NCI-H82 (cell line): ENCODE measurements at places on chromosomes 5 and 9.
A peak's percentile ranks its signal among the peaks of the same experiment; 100 is the strongest.

DNA sequence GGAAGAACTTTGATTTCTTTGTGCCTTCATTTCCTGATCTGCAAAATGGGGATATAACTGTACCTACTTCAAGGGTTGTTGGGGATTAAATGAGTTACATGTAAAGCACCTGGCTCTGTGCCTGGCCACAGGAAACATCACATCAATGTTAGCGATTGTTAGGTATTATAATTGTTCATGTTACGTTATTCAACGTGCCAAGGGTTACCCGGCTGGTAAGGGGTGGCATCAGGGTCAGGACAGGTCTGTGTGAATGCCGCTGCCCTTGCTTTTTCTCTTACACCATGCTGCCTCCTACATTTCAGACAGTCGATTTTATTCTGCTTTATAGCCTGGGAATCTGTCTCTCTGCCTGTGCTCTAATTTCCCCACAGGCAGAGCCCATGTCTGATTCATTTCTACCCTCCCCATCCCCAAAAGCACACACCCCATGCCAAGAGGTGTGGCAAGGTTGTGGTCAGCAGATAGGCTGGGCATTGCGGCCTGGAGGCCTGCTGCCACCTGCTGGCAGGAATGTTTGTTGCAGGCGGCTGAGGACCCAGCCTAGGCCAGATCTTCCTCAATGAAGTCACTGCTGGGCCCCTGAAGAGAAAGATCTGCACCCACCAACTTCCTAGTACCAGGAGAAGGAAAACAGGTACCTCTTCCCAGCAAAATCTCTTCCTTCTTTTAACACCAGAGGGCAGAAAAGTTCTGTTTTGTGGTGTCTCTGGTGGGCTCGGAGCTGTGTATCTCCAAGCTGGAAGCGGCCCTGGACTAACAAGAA, 5.3 kb downstream of the ANKS6 start:
- DNase-seq = peak; percentile 57

DNA sequence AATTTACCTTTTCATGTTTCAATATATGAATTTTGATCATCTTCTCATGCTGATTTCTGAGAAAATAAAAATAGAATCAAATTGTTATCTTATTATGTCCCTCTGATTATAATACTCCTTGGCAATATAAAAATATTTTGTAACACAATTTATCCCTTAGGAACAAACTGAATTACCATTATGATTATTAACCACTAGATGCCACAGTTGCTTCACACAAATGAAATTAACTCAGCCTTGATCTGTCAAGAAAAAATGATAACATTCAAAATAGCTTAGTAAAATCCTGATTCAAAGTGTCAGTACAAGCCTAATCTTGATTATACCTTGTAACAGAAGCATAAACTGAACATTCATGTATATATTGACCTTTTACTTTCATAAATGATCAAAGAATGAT, 4.8 kb upstream of the CHSY3 start:
- peak; percentile 0 for DNase-seq

GRCh38 chr5:142095651-142096330, 12.8 kb upstream of the NDFIP1 start:
- DNase-seq = no peak

DNA sequence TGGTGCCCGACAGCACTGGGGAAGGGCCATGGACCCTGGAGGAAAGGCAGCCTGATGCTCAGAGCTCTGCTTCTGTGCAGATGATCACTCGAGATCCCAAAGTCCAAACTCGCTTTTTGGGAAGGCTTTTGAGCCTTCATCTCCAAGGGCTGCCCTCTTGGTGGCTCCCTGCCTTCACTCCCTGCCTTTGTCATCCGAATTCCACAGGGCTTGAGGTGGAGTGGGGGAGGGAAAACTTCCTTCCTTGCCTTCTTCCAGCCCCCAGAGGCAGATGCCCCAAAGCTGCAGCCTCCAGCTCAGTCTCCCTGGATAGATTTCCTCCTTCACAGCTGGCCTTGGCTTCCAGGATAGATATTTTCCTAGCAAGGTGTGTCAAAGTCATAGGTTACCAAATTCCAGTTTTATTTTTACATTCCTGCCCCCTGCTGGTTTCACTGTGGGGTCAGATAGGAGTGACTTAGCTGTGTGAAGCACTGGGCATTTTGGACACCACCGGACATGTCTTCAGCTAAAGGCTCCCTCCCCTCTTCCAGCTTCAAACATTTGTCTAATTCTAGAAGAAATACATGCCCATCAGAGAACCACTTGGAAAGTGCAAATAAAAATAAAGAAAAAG, 268.2 kb downstream of the HSPA4 start:
- DNase-seq = no peak

GRCh38 chr5:178589180-178590140, 733 bp downstream of the COL23A1 start:
- DNase-seq = peak; percentile 58

DNA sequence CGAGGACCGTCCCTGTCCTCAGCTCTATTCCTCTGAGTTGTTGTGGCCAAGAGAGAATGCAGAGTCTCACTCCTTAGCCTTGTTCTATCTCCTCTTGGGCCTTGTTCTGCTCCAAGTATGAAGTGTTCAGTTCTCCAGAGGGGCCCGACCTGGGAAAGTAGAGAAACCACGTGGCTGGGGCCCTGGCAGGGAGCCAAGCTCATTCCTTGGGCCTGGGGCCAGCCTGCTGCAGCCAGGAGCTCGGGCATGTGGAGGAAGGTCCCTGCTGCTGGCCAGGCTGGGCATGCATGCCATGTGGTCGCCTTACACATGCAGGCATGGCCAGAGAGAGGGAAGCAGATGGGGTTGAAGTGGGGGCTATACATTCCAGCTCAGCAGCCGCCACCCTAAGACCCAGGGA, 60.7 kb downstream of the COL27A1 start:
- DNase-seq = peak; percentile 57

GRCh38 chr5:174532455-174533453, 191.6 kb upstream of the MSX2 start:
- DNase-seq = peak; percentile 95

DNA sequence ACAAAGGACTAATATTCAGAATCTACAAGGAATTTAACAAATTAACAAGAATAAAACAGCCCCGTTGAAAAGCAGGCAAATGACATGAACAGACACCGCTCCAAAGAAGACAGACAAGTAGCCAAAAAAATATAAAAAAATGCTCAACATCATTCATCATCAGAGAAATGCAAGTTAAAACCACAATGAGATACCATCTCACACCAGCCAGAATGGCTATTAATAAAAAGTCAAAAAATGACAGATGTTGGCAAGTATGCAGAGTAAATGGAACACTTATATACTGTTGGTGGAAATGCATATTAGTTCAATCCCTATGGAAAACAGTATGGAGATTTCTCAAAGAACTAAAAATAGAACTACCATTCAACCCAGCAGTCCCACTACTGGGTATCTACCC, 302.7 kb upstream of the RGMB start:
- no peak for DNase-seq

GRCh38 chr5:147436596-147436995, 73.3 kb downstream of the DPYSL3 start:
- no peak for DNase-seq

GRCh38 chr5:40497573-40497972, 182.1 kb upstream of the PTGER4 start:
- no peak for DNase-seq

DNA sequence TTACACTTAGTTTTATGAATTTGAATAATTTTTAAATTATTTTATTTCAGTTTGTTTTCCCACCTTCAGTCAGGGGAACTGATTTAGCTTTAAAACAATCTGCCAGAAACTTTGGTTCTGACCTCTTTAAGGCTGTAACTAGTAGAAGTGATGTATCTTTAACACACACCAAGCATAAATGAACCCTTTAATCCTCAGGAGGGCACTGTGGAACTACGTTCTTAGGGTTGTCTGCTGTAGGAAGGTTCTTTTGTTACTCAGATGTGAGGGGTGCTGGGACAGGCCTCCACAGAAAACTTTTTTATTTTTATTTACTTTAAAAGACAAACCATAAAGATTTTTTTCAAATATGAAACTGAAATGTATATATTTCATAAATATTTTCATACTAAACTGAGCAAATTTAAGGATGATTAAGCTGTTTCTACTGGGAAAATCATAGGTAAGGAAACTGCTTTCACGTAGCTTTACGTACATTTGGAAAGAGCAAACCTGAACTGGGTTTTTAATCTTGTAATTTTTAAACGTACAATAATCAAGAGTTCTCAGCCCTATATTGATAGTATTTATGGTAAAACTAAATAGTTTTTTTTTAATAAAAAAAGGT, 5.3 kb downstream of the KLF4 start:
- peak; percentile 73 for DNase-seq

GRCh38 chr5:13179407-13180087, 764.9 kb downstream of the DNAH5 start:
- no peak for DNase-seq

DNA sequence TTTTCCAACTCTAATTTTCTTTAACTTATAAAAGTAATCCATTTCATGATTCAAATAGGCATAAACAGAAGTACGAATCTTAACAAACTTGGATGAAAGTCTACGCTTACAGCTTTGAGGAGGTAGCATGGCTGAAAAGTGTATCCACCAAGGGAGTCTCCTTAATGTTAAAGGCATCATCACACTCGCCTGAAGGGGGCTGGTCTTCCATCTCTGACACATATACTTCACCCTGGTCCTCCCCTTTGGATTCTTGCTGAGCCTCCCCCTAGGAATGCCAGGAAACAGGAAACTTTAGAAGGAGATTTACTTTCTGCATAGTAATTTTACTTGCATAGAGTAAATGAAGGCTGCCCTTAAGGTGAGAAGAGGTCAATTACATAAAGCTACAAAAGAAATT, 10.3 kb upstream of the NME5 start:
- DNase-seq = peak; percentile 7

GRCh38 chr9:122777935-122778627, 10.7 kb upstream of the OR5C1 start:
- DNase-seq = no peak

DNA sequence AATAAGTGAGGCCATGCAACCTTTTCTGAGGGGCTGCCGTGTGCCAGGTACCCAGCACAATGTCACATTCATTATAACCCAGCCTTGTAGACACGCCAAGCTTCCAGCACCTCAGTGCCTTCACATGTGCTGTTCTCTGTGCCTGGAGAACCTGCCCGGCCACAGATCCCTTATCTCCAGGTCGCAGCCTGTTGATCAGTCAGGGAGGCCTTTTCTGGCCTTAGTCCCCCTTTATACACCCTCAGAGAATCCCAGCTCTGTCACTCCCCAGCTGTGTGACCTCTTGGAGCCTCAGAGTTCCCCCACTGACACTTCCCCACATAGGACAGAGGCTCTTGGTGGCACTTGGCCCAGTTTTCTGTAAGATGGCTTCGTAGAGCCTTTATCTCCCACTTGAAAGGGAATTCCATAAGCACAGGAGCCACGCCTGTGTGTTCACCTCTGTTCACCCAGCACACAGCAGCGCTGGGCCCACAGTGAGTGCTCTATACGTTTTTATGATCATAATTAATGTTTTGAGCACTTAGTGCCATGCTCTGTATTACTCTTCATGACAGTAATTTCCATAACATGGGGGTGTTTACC, 38.7 kb downstream of the NEURL1B start:
- DNase-seq = no peak

DNA sequence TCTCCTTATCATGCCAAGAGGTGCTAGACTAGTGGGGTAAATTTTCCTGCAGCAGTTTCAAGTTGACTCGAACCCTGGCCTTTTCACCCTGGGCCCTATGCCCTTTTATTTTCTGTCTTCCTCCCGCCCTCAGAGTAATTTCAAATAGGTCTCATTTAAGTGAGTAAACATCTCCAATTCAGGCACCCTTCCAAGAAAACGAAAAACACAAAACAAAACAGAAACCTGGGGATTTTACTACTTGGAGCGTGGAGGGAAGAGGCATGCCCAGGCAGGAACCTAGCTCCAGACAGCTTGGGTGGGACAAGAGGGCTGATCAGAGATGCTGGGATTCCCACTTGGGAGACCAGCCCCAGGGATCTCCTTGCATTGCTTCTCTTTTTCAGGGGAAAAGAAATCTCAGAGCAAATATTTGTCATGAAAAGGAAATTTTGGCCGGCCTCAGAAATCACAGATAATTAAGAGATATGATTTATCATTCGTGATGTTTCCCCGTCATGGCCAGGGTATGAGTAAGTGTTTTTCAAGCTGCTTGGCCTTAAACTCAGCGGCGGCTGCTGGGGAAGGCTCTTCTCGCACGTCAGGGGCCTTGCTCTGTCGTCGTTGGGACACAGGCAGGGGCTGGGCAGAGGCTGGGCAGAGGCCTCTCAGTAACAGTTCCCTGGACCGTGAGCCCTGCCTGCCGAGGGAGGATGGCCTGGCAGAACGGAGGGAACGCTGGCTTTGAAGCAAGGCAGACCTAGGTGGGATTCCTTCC, 248.6 kb upstream of the KLF4 start:
- no peak for DNase-seq

GRCh38 chr5:90854169-90854568, 295.6 kb downstream of the ADGRV1 start:
- DNase-seq = no peak

- DNase-seq = no peak
These were observed 43.7 kb downstream of the FGF18 start for GRCh38 chr5:171462928-171463861.
